Dermis lymphatic vessel endothelial cell (primary cell): ENCODE measurements at places on chromosomes 5 and 9. TPM values are rescaled to one million over a fixed set of nuclear protein-coding genes. Genes with fewer than 3 reads are reported as not detected.

The DPYSL3 gene
- total RNA-seq, result 18.3 and 28.7 TPM in 2 replicates

The AK3 gene
- 53.0 and 82.6 TPM in 2 replicates for total RNA-seq

The PRDM9 gene
- not detected in 2 replicates for total RNA-seq

The SPOCK1 gene
- 0.33 and 0.52 TPM in 2 replicates for total RNA-seq

The ARL10 gene
- total RNA-seq, result 7.3 and 9.4 TPM in 2 replicates

The OLFML2A gene
- total RNA-seq, result 4.5 and 4.6 TPM in 2 replicates

The PGM5 gene
- 87.0 and 134 TPM in 2 replicates for total RNA-seq

The PCDHGB6 gene
- total RNA-seq, result 2.1 and 3.7 TPM in 2 replicates

The PCDHA7 gene
- total RNA-seq, result 0.17 and 0.33 TPM in 2 replicates

The SH3TC2 gene
- 21.3 and 33.8 TPM in 2 replicates for total RNA-seq

The RFESD gene
- 0.98 and 2.1 TPM in 2 replicates for total RNA-seq

The CTXN3 gene
- not detected in 2 replicates for total RNA-seq

The HAVCR2 gene
- 0.11 and 1.5 TPM in 2 replicates for total RNA-seq

The ARID3C gene
- under 0.01 and 0.09 TPM in 2 replicates for total RNA-seq

The PCDHGA10 gene
- 5.2 and 6.0 TPM in 2 replicates for total RNA-seq

The WDR38 gene
- not detected in 2 replicates for total RNA-seq

The PLCXD3 gene
- 0.17 TPM in 1 of 2 replicates, not detected in the other for total RNA-seq

The GMCL2 gene
- total RNA-seq, result not detected in 2 replicates

The IL7R gene
- total RNA-seq, result 0.26 and 0.65 TPM in 2 replicates

The SLC4A9 gene
- not detected in 2 replicates for total RNA-seq

The SMIM33 gene
- not detected in 2 replicates for total RNA-seq

The HOMER1 gene
- 5.3 and 5.4 TPM in 2 replicates for total RNA-seq

The PCDHAC1 gene
- total RNA-seq, result 0.09 and 0.11 TPM in 2 replicates

The LECT2 gene
- not detected in 2 replicates for total RNA-seq

The POU5F2 gene
- total RNA-seq, result 0.33 and 0.43 TPM in 2 replicates

The CDX1 gene
- under 0.01 TPM in 1 of 2 replicates, not detected in the other for total RNA-seq

The FOXD4 gene
- 0.11 and 0.17 TPM in 2 replicates for total RNA-seq

The BICD2 gene
- total RNA-seq, result 40.3 and 43.3 TPM in 2 replicates

The BTNL9 gene
- total RNA-seq, result 0.11 and 0.60 TPM in 2 replicates

The GPRIN1 gene
- 3.9 and 4.3 TPM in 2 replicates for total RNA-seq

The SMC5 gene
- total RNA-seq, result 15.1 and 21.9 TPM in 2 replicates

The DDX4 gene
- total RNA-seq, result not detected in 2 replicates

The GDA gene
- total RNA-seq, result 0.11 TPM in 1 of 2 replicates, not detected in the other
